ENCODE measurements at places on chromosomes 11 and 22.

GRCh38 chr22:37431801-37432707, 4.8 kb upstream of the ELFN2 start:
- DNase-seq = no peak

DNA sequence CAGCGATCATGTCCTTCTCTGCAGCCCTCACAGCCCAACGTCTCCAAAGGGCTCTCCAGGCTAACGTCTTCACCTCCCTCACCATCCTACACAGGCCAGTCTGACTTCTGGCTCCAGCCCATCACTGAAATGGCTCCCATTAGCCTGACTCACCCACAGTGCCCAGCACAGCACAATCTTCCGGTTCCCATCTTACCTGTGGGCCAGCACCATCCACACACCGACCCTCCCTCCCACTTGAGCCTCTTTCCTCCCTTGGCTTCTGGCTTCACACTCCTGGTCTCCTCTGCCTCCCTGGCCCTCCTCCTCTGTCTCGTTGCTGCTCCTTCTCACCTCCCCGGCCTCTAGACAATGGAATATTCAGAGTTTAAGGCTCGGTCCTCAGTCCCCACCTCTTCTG, 51.2 kb downstream of the PDE2A start:
- no peak for DNase-seq

DNA sequence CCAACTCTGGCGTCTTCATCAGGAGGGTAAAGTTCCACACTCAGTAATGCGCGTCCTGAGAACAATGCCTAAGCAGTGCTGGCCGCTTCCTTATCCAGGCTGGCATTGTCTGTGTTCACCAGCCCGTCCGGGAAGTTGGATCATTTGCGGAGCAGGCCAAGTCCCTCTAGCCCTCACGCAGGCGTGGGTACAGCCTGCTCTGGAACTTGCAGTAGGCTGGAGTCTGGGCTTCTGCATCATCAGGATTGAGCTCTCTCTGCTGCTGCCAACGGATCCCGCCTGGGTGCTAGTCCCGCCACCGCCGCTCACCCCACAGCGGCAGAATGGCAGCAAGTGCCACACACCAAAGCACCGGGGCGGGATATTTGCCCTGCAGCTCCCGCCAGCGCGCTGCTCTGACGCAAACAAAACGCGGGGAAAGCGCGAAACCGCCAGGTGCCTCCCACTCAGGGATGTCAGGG, 29.0 kb downstream of the GLYATL1 start:
- no peak for DNase-seq

DNA sequence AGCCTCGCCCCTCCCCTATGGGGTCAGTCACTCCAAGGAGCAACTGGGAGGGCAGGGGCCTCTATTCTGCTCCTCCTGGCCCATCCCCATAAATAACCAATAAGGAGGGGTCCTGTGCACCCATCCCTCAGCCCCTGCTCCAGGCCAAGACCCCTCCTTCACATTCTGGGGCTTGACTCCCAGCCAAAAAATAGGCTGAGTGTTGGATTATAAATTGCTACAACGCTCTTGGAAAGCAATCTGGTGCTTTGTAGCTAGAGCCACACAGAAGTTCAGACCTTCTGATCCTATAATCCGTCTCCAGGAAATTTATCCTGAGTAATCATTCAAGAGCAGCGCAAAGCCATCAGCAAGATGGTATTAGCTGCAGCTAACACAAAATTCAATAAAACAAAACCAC, 42.5 kb downstream of the ABCC8 start:
- DNase-seq = no peak

- no peak for DNase-seq
These were observed 109.3 kb upstream of the TBCEL start for GRCh38 chr11:120914601-120915000.

GRCh38 chr22:17734187-17734586, 40.1 kb downstream of the BID start:
- no peak for DNase-seq

DNA sequence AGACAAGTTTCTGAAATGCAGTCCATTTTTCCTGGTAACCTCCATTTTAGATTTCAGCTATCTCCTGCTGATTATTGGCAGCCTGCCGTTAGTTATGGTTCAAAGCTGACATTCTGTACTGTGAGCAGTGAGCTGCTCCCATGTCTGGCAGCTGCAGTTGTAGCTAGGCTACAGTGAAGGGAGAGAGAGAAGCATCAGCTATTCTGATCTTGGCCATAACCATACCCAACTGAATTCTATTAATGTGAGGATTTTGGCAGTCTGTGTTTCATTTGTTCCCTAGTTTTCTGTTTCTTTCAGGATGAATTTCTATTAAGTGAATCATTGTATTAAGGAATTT, 33.4 kb downstream of the SIK2 start:
- no peak for DNase-seq

GRCh38 chr11:3109434-3109833, 52.2 kb upstream of the CARS1 start:
- DNase-seq = no peak

DNA sequence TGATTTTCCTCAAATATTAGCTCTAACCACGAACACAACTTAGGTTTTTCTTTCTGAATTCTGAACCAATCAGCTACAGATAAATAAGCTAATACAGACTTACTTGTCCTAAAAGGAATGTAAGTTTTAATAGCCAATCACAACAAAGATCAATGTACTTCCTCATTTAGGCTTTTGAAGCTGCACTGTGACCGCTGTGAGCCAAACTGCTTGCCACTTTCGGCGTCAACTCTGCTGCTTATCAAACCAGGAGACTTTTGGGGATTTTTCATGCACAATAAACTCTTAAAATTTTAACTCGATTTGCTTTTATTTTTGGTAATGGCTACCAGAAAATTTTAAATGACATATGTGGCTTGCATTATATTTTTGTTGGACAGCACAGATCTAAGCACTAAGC, 92.5 kb downstream of the TMPRSS5 start:
- no peak for DNase-seq

- DNase-seq = peak; percentile 80
These were observed 2.4 kb downstream of the MPST start for GRCh38 chr22:37021710-37022482.

- DNase-seq = no peak
These were observed 1144.5 kb upstream of the CCDC90B start for GRCh38 chr11:84430661-84431060.

DNA sequence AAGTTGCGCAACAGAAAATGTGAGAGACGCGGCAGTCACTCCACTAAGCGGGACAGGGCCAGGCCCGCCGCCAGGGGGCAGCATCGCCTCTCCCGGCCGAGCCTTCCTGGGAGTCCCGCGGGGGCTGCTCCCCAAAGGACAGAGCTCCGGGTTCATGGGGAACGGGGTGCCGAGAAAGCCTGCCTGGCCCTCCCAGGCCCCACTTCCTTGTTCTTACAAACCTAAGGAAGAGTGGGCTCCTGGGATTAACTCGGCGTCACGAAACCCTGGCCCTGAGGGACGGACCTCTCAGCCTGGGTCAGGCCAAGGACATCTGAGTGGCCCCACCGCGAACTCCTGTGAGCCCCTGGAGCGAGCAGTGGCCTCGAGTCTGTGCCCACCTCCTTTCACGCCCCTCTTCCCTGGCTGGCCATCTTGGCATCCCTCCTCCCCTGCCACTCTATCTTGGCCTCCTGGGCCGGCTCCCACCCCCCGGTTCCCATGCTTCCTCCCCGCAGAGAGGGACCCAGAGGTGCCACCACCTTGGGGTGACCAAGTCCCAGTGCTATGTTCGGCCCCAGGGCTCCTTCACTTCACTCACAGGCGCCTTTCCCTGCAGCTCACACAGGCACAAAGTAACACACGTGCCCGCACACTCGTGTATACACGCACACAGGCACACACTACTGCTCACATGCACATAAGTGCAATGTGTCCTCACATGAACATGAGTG, 99.9 kb upstream of the FGF3 start:
- DNase-seq = peak; percentile 95

DNA sequence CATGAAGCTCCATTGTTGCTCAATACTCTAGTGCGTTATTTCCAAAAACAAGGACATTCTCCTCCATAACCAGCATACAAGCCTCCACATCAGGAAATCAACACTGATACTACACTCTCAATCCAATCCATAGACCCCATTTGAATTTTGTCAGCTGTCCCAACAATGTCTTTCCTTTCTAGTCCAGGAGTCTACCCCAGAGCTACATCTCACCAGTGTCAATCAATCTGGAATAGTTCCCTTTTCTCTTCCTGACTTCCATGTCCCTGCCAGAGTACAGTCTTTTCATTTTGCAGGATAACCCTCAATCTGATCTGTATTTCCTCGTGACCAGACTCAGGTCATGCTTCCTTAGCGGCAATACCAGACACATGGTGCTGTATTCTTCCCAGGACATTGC, 43.0 kb downstream of the TCF20 start:
- DNase-seq = no peak

GRCh38 chr11:45803971-45804760, 783 bp upstream of the SLC35C1 start:
- peak; percentile 64 for DNase-seq

- no peak for DNase-seq
These were observed 6.2 kb upstream of the ALX4 start for GRCh38 chr11:44315947-44316658.

DNA sequence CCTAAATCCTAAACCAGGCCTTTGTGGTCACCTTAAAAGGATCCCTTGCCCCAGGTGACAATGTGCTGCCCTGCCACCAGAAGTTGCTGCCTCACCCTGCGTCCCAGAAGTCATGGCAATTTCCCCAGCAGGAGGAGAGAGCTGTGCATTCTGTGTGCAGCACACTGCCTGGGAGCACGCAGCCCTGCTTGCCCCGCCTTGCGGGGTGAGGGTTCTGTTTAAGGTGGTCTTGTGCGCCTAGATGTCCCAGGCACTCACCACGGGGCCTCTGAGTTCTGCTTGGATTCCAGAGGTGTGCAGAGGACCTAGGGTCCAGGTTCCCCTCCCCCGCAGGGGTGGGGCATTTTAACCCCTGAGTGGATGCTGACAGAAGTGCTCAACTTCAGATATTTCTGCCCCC, 95.0 kb downstream of the GRAMD1B start:
- DNase-seq = no peak

GRCh38 chr22:39493759-39494158, 8.3 kb upstream of the MIEF1 start:
- no peak for DNase-seq

GRCh38 chr11:73640592-73640991, 5.8 kb upstream of the PLEKHB1 start:
- DNase-seq = no peak

GRCh38 chr11:116317212-116317611, 455.6 kb downstream of the BUD13 start:
- DNase-seq = no peak

DNA sequence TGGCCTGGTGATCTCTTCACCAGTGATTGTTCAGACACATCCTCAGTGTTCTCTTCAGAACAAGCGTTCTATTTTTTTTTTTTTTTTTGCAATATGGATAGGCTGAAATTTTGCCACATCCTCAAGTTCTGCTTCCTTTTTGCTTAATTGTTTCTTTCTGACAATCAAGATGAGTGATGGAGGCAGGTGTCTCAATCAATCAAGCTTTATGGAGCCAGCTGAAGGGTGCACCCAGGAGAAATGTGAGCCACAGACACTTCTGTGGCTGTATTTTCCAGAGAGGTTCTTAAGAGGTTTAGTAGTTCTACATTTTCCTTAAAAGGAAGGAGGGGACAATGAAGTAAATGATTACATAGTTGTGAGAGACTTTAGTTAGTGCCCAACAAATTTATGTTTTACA, 43.9 kb upstream of the ASPHD2 start:
- no peak for DNase-seq

- DNase-seq = no peak
These were observed 5.0 kb downstream of the CD81 start for GRCh38 chr11:2382129-2382517.

GRCh38 chr22:41247703-41248102, 7.0 kb upstream of the CHADL start:
- no peak for DNase-seq

- DNase-seq = peak; percentile 65
These were observed 5.1 kb upstream of the LMO1 start for GRCh38 chr11:8268530-8269400.

- no peak for DNase-seq
These were observed 63.1 kb downstream of the ARFGAP3 start for GRCh38 chr22:42793848-42794405.

- DNase-seq = no peak
These were observed 6.9 kb upstream of the CATSPER1 start for GRCh38 chr11:66032957-66033735.

DNA sequence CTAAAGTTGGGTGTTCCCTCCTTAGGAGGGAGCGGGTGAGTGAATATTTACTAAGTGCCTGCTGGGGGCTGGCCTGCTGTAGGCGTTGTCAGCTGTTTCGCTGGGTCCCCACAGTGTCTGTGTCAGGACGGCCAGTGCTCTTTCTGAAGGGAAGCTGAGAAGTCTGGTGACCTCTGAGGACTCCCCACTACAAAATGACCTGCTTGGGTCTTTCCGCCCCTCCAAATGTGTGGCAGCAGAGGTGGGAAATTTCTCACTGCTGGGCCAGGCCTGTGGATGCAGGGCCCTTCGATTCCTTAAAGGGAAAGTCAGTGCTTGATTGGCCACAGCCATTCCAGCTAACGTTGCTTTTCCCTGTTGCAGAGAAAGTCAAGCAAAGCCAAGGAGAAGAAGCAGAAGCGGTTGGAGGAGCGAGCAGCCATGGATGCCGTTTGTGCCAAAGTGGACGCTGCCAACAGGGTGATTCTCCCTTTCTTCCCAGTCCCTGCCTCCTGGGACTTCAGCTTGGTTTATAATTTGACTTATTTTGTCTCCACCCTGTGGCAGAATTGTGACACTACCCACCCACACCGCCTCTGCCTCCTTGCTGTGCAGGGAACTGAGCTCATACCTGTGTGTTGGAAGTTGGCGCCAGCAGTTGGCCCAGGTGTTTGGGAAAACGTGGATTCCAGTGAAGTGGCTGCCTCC, 6.8 kb downstream of the NAA40 start:
- peak; percentile 79 for DNase-seq

DNA sequence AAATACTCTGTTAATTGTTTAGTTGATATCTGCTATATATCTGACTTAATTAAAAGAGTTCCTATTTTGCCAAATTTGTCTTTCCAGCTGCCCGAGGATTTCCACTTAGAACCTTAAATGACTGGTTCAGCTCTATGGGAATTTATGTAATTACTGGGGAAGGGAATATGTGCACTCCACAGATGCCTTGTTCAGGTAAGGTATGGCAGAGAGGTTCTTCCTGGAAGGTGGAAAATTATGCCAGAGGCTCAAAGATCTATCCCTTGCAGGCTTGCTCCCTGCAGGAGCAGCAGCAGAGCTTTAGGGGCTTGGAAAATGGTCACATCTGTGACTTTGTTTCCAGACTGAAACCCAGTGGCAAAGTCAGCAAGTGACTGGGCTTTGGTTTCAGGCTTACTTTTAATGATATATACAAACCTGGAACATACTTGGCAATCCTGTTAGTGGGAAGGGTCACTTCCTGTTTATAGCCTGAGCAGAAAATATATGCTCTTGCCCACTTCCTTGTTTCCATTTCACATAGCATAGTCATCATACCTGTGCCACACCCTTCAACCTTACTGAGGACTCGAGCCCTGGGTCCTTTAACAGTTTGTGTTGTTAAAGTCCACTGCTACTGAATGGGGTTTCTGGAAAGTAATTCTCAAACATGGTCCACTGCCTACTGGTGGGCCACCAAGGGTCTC, 23.7 kb downstream of the WBP2NL start:
- no peak for DNase-seq
